ENCODE measurements at places on chromosomes 1 and 21. TPM values are rescaled to one million over a fixed set of nuclear protein-coding genes. Genes with fewer than 3 reads are reported as not detected.

DNA sequence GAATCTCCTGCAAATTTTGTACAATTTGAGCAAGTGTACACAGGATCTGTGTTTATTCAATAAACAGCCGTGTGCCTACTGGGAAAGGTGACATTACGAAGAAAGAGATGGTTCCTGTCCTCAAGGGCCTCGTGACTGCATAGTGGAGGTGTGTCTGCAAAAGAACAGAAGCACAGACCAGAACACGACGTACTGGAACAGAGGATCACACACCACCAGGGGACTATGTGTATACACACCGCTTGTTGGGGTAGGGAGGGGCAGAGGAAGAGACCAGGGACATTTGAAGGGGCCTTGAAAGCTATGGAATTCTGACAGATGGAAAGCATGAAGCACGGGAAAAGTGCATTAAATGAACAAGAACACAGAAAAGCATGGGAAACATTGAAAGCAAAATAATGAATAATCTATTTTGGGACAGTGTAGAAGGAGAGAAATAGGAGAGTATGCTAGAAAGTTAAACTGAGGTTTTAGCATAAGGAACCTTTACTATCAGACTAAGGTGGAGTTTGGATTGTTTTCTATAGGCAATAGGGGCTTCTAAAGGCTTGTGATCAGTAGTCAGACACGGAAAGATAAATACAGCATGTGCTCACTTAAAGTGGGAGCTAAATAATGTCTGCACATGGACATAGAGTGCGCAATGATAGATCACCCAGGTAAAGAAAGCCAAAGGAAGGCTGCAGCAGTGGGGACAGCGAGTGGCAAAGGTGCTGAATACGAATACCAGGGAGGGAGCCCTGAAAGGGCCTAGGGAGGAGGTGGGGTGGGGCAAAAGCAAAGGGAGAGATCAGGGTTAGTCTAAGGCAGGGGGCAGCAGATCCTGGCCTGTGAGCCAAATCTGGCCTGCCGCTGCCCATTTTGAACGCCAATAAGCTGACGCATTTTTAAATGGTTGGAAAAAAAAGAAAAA lies 11.0 kb downstream of the JAK1 start:
- no peak overlapping the region for H3K27ac ChIP-seq
- no peaks in the 10 kb centered on the region for H3K27me3 ChIP-seq
- no peak for DNase-seq
- no peaks in the 10 kb centered on the region for H3K36me3 ChIP-seq
- no peak overlapping the region for H3K4me3 ChIP-seq

- H3K4me1 ChIP-seq: 0 out of 2 replicates have a peak, but pooled peaks cover 2% of the 10 kb centered on the region
- no peak for DNase-seq
- no peaks in the 10 kb centered on the region for H3K36me3 ChIP-seq
- no peak overlapping the region for H3K27ac ChIP-seq
- no peak overlapping the region for H3K4me3 ChIP-seq
These were observed 232.4 kb upstream of the AJAP1 start for GRCh38 chr1:4421986-4422385.

GRCh38 chr21:29007810-29008209 lies 11.3 kb downstream of the RWDD2B start:
- H3K36me3 ChIP-seq: peaks cover 22% of the 10 kb centered on the region
- no peak overlapping the region for H3K27ac ChIP-seq
- H3K27me3 ChIP-seq: no peaks in the 10 kb centered on the region
- no peak overlapping the region for H3K4me3 ChIP-seq
- DNase-seq: no peak
- peaks cover 26% of the 10 kb centered on the region for H3K4me1 ChIP-seq

DNA sequence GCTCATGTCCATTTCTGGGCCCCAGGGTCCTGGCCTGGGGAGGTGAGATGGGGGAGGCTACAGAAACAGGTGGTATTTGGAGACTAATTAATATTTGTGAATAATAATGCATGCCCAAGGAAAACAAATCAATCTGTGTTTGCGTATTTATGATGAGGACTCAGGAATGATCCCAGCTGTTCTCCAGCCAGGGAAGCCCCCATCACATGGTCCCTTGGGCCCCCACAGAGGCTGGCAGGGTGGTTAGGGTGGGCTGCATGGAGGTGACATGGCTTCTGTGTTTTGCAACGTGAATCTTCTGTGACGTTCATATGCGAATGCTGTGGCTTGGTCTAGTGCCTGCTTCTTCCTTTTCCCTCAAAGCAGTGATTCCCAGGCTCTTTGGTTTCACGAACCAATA lies 10.5 kb downstream of the PTPRF start:
- no peak for DNase-seq
- no peaks in the 10 kb centered on the region for H3K36me3 ChIP-seq
- H3K27me3 ChIP-seq: no peaks in the 10 kb centered on the region
- no peak overlapping the region for H3K27ac ChIP-seq

DNA sequence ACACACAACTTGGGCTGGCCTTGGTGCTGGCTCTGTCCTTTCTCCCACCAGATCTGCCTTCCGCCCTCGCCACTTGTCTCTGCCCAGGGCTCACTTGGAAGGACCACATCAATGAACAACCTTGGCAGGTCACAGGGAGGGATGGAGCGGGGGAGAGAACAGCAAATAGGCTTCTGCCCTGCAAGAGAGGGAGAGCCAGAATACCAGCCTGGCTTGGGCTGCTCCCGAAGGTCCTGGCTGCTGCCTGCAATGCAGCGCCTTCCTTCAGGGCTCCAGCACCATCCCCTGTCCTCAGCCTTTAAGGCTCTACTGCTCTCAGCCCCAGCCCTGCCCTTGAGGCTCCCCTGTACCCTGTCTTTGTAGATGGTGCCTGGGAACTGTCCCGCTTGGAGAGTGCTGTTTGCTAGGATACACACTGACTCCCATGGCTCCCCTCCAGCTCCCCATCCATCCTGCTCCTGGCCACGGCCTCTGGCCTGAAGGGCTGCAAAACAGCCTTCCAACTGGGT lies 43.8 kb downstream of the HIVEP3 start:
- H3K27ac ChIP-seq: no peak overlapping the region
- H3K4me3 ChIP-seq: no peak overlapping the region
- no peak for DNase-seq
- no peaks in the 10 kb centered on the region for H3K27me3 ChIP-seq
- H3K4me1 ChIP-seq: no peaks in the 10 kb centered on the region

GRCh38 chr1:42168763-42169162 lies 4.2 kb upstream of the GUCA2A start:
- no peak for DNase-seq
- H3K4me3 ChIP-seq: no peak overlapping the region
- no peak overlapping the region for H3K27ac ChIP-seq

DNA sequence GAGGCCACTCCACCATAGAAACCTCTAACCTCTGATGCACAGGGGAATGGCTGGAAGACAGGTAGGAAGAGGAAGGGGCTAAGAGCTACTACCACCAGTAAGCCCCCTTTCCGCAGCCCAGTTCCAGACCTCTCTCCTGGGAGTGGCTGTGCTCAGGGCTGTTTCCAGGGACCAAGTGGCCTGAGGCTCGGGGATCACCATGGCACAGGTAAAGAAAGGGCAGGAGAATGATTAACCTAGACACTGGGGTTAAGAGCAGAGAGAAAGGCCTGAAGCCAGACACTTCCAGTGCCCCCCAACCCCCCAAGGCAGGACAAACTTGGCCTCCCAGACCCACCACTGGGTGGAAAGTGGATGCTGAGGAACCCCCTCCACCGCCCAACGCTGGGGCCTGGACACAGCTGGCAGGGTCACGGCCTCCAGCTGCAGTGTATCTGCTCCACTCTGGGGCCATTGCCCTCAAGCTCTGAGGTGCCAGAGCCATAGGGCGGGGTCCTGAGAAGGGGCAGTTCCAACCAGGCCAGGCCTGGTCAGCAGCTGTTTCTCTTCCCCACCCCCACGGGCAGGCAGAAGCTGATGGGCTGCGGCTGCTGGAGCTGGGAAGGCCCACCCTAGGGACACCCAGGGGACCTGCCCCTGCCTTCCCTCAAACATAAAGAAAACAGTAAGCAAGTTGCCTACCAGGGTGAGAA lies 2.6 kb downstream of the TAGLN2 start:
- H3K4me1 ChIP-seq: peaks cover 43% of the 10 kb centered on the region
- peaks cover 8% of the 10 kb centered on the region for H3K36me3 ChIP-seq
- no peak for DNase-seq
- H3K4me3 ChIP-seq: peak overlapping the region; percentile 94
- H3K27ac ChIP-seq: peak overlapping the region; percentile 18

GRCh38 chr1:44031252-44032169 lies at the start of gene SLC6A9:
Gene SLC6A9, minus strand, starts transcription at chr1:44031462. Its CDS starts 7,185 bp downstream, at chr1:44024277.
- H3K27ac ChIP-seq: no peak within 1 kb of the TSS
- H3K27me3 ChIP-seq: no peaks in the 10 kb centered on the region
- peaks cover 46% of the 10 kb centered on the region for H3K4me1 ChIP-seq
- DNase-seq: no peak
- H3K36me3 ChIP-seq: no peaks in the 10 kb centered on the region
- peak within 1 kb of the TSS; percentile 72 for H3K4me3 ChIP-seq

- no peaks in the 10 kb centered on the region for H3K4me1 ChIP-seq
- no peak overlapping the region for H3K27ac ChIP-seq
- no peaks in the 10 kb centered on the region for H3K27me3 ChIP-seq
- no peaks in the 10 kb centered on the region for H3K36me3 ChIP-seq
- no peak for DNase-seq
These were observed 22.5 kb downstream of the EFCAB7 start for GRCh38 chr1:63545780-63546179.

- H3K27ac ChIP-seq: no peak overlapping the region
- H3K4me3 ChIP-seq: no peak overlapping the region
- H3K4me1 ChIP-seq: peaks cover 6% of the 10 kb centered on the region
- no peak for DNase-seq
These were observed 54.2 kb downstream of the RGL1 start for GRCh38 chr1:183859119-183859518.

GRCh38 chr1:111212634-111213335 lies 12.3 kb upstream of the DENND2D start:
- H3K27me3 ChIP-seq: no peaks in the 10 kb centered on the region
- no peak for DNase-seq
- H3K36me3 ChIP-seq: no peaks in the 10 kb centered on the region
- H3K27ac ChIP-seq: peak overlapping the region; percentile 96
- H3K4me1 ChIP-seq: peaks cover 56% of the 10 kb centered on the region

DNA sequence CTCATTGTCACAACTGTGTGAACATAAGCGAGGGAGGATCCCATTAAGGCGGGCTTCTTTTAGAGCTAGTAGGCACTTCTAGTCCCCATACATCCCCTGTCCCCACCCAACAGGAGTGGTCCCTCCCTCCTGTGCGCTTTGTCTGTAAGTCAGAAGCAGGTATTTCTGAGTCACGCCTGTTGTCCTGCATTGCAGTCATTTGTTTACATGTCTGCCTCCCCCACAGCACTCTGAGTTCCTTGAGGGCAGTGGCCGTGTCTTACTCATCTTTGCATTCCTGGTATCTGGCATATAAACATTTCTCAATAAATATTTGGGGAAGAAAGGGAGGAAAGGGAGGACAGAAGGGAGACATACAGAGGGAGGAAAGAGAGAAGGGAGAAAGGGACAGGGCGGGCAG lies 40.3 kb downstream of the PLEKHA6 start:
- no peaks in the 10 kb centered on the region for H3K36me3 ChIP-seq
- H3K4me3 ChIP-seq: no peak overlapping the region
- DNase-seq: no peak
- H3K27me3 ChIP-seq: no peaks in the 10 kb centered on the region
- H3K27ac ChIP-seq: no peak overlapping the region
- H3K4me1 ChIP-seq: no peaks in the 10 kb centered on the region

GRCh38 chr1:3632298-3632697 lies 7.5 kb downstream of the TPRG1L start:
- H3K36me3 ChIP-seq: peaks cover 3% of the 10 kb centered on the region
- DNase-seq: no peak
- no peak overlapping the region for H3K27ac ChIP-seq
- no peaks in the 10 kb centered on the region for H3K4me1 ChIP-seq
- no peak overlapping the region for H3K4me3 ChIP-seq
- no peaks in the 10 kb centered on the region for H3K27me3 ChIP-seq

- H3K27ac ChIP-seq: no peak overlapping the region
- no peaks in the 10 kb centered on the region for H3K27me3 ChIP-seq
- no peaks in the 10 kb centered on the region for H3K4me1 ChIP-seq
- H3K36me3 ChIP-seq: no peaks in the 10 kb centered on the region
- no peak overlapping the region for H3K4me3 ChIP-seq
- DNase-seq: no peak
These were observed 689.9 kb downstream of the MATN1 start for GRCh38 chr1:30033256-30034104.

- no peaks in the 10 kb centered on the region for H3K36me3 ChIP-seq
- no peak for DNase-seq
- H3K27me3 ChIP-seq: no peaks in the 10 kb centered on the region
- no peak overlapping the region for H3K4me3 ChIP-seq
These were observed 298.7 kb downstream of the TM2D1 start for GRCh38 chr1:61426254-61426653.

GRCh38 chr1:38046884-38047602 lies 450 bp upstream of the POU3F1 start:
- H3K36me3 ChIP-seq: no peaks in the 10 kb centered on the region
- no peak overlapping the region for H3K27ac ChIP-seq
- H3K4me3 ChIP-seq: peak overlapping the region; percentile 58
- no peaks in the 10 kb centered on the region for H3K27me3 ChIP-seq

- no peaks in the 10 kb centered on the region for H3K27me3 ChIP-seq
- no peak overlapping the region for H3K27ac ChIP-seq
- no peaks in the 10 kb centered on the region for H3K4me1 ChIP-seq
- no peak overlapping the region for H3K4me3 ChIP-seq
- DNase-seq: no peak
These were observed 1.5 kb downstream of the AK4 start for GRCh38 chr1:65149351-65150107.

GRCh38 chr21:14312871-14313270 lies 70.1 kb downstream of the HSPA13 start:
- H3K27ac ChIP-seq: no peak overlapping the region
- H3K4me3 ChIP-seq: no peak overlapping the region
- DNase-seq: no peak
- H3K4me1 ChIP-seq: no peaks in the 10 kb centered on the region
- no peaks in the 10 kb centered on the region for H3K27me3 ChIP-seq
- H3K36me3 ChIP-seq: no peaks in the 10 kb centered on the region

DNA sequence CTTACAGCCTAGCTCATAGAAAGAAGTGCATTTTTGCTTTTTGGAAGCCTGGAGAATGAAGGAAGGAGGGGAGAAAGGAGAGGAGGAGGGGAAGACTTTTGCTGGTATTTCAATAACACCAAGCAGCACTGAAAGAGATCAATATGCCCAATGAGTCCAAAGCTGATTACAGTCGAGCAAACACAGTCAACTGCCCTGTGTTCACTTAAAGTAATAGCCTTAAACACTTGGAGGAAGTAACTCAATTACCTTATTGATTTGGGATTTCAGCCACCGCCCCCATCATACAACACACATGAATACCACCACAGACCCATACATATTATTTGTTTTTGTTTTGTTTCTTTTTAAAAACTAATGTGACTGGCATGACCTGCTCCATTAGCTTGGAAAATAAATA lies 23.3 kb upstream of the RXRG start:
- H3K36me3 ChIP-seq: no peaks in the 10 kb centered on the region
- no peak overlapping the region for H3K4me3 ChIP-seq
- no peaks in the 10 kb centered on the region for H3K27me3 ChIP-seq
- no peak overlapping the region for H3K27ac ChIP-seq
- no peak for DNase-seq
- peaks cover 3% of the 10 kb centered on the region for H3K4me1 ChIP-seq

CR1L gene
- not detected for total RNA-seq

TAS1R1 gene
- total RNA-seq: not detected

GUK1 gene
- 203 TPM for total RNA-seq

WNT3A gene
- not detected for total RNA-seq

ZBED6 gene
- total RNA-seq: 34.7 TPM

CCDC30 gene
- 2.1 TPM for total RNA-seq

RGS16 gene
- total RNA-seq: 19.0 TPM

HIVEP3 gene
- 0.87 TPM for total RNA-seq

PTAFR gene
- total RNA-seq: 37.8 TPM

S100A3 gene
- total RNA-seq: not detected

NPHS2 gene
- total RNA-seq: not detected
